Stimulated activated CD4-positive, alpha-beta T cell treated with anti-CD3 and anti-CD28 coated beads, Interleukin-12 subunit alpha, Interleukin-12 subunit beta, amount 100 ng/mL, for 4 hours (primary cell): ENCODE measurements at places on chromosomes 6 and 20.

GRCh38 chr6:26016245-26016962 lies 53.8 kb downstream of the TRIM38 start:
- DNase-seq: no peak

GRCh38 chr6:14478381-14479225 lies 361.0 kb downstream of the CD83 start:
- no peak for DNase-seq

GRCh38 chr20:59382157-59382725 lies 81.8 kb downstream of the EDN3 start:
- DNase-seq: no peak

GRCh38 chr6:1745814-1746213 lies 136.1 kb downstream of the FOXC1 start:
- no peak for DNase-seq
